Dermis microvascular lymphatic vessel endothelial cell (primary cell): ENCODE measurements at places on chromosomes 2 and 18. TPM values are rescaled to one million over a fixed set of nuclear protein-coding genes. Genes with fewer than 3 reads are reported as not detected.

DPP4 gene
- total RNA-seq = 67.4 and 73.6 TPM in 2 replicates

NR4A2 gene
- total RNA-seq = 0.13 and 0.25 TPM in 2 replicates

CERKL gene
- not detected in 2 replicates for total RNA-seq

UGT1A10 gene
- not detected in 2 replicates for total RNA-seq

RBM43 gene
- total RNA-seq = 1.6 and 1.7 TPM in 2 replicates
